Activated CD4-positive, alpha-beta T cell treated with anti-CD3 and anti-CD28 coated beads, Interleukin-2, amount 10 ng/mL, durations not matched to agents 7 days and 5 days (primary cell): ENCODE measurements at places on chromosomes 13 and 19. TPM values are rescaled to one million over a fixed set of nuclear protein-coding genes. Genes with fewer than 3 reads are reported as not detected.

CBARP gene
- not detected for total RNA-seq

CNN1 gene
- not detected for total RNA-seq

PDE4C gene
- not detected for total RNA-seq

GRCh38 chr13:50074843-50075242 is 59.6 kb downstream of the KCNRG start:
- DNase-seq, result no peak

GRCh38 chr13:86135856-86136255 is 336.6 kb upstream of the SLITRK6 start:
- DNase-seq, result no peak

NDUFA7 gene
- 61.8 TPM for total RNA-seq

SIGLEC6 gene
- 0.29 TPM for total RNA-seq

SEMA6B gene
- total RNA-seq, result not detected

DNA sequence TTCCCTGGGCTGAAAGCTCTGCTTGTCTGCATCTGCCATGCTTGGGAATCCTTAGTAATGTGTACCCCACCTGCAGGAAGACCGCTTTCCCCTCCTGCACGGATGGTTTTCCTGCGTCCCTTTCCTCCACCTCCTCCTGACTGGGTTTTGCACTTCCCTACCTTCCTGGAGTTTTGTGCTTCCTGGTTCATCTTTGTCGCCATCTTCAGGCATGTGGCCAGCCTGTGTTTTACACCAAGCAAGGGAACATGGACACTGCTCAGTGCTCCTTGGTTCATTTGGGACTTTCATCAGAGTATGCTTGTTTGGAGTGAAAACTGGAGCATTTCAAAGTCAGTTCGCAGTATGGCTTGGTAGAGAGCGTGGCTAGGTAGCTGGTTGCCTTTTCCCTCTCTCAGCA is 30.7 kb downstream of the ERICH6B start:
- DNase-seq, result no peak

NMRK2 gene
- total RNA-seq, result not detected

DNA sequence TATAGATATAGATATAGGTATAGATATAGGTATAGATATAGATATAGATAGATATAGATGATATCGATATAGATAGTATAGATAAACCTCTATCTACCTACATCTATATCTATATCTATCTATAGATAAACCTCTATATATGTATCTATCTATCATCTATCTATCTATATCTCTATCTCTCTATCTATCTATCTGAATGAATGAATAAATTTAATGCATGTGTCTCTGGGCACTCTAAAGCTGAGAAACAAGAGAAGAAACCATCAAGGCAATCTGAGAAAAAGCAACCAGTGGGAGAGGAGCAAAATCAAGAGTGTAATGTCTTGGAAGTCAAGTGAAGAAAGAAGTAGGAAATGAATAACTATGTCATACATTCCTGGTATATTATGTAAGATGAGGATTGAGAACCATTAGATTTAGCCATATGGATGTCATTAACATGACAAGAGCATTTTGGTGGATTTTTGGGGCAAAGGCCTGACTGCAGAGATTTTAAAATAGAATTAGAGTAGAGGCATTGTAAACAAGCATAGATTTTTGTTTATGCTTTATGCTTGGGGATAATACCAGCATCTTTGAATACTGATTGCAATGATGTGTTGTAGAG is 1262.7 kb upstream of the MIR17HG start:
- no peak for DNase-seq

GRCh38 chr13:28492569-28493367 is 2.2 kb downstream of the FLT1 start:
- peak; percentile 70 for DNase-seq

- DNase-seq, result no peak
Observed at GRCh38 chr19:3073159-3073563, 10.9 kb upstream of the TLE5 start.

- DNase-seq, result no peak
Observed at GRCh38 chr19:5018224-5019015, 49.5 kb downstream of the KDM4B start.

- peak; percentile 48 for DNase-seq
Observed at GRCh38 chr13:74289861-74290773, 155.9 kb upstream of the KLF12 start.

DNA sequence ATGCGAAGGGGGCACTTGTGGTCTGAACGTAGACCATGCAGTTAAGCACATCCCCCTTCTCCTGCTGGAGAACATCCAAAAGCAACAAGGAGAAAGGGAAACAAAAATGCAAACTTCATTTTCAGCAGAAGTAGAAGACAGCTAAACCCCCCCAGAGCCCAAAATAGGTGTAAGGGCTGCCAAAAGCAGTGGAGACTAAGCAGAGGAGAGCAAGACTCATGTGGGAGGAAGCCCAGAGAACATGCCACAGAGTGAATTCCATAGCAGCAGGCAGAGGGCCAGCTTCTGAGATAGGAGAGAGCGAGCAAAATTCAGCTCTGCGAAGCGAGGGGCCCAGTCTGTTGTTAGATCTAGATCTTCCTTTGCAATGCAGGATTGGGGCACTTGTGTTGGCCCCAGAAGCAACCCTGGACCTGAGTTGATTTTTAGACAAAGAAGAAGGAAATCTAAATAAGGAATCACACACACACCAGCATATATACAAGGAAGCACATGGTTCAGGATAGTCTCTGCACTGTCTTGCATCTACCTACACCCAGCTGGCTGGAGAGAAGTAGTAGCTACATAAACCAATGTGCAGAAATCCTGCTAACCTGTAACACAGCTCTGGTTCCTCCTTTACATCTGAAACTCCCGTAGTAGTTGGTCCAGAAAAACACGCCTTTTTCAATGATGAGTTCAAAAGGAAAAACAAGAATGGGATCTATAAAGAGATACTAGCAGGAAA is 199.6 kb downstream of the SPRY2 start:
- DNase-seq, result no peak

CIC gene
- 81.0 TPM for total RNA-seq

LGALS4 gene
- 2.3 TPM for total RNA-seq

TMED1 gene
- total RNA-seq, result 8.6 TPM

CEACAM3 gene
- total RNA-seq, result not detected

GRCh38 chr19:16919496-16919895 is 30.7 kb downstream of the F2RL3 start:
- no peak for DNase-seq

TSSK6 gene
- total RNA-seq, result 3.7 TPM

LILRA1 gene
- total RNA-seq, result not detected

GRCh38 chr13:104871456-104871855 is 1664.0 kb downstream of the EFNB2 start:
- DNase-seq, result no peak

PRSS57 gene
- not detected for total RNA-seq

MEIOSIN gene
- not detected for total RNA-seq
